GM03348 (cell line): ENCODE measurements at places on chromosomes 2 and 18.

DNA sequence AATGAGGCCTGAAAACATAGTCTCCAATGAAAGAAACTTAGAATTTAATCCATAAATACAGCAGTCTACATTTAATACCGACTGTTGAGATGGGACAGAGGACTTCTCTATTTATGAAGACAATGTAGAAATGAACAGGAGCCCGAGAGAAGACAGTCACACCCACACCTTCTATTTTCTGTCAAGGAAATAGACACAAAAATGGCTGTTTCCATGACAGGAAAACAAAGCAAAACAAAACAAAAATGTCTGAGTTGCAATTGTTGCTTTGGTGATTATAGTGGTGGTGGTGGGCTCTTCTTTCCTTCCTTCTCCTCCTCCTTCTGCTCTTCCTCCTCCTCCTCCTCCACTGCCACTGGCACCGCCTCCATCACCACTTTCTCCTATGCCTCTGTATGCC is 72.3 kb upstream of the CCDC68 start:
- DNase-seq = no peak

- DNase-seq = no peak
These were observed 65.0 kb upstream of the HPCAL1 start for GRCh38 chr2:10237392-10238321.

DNA sequence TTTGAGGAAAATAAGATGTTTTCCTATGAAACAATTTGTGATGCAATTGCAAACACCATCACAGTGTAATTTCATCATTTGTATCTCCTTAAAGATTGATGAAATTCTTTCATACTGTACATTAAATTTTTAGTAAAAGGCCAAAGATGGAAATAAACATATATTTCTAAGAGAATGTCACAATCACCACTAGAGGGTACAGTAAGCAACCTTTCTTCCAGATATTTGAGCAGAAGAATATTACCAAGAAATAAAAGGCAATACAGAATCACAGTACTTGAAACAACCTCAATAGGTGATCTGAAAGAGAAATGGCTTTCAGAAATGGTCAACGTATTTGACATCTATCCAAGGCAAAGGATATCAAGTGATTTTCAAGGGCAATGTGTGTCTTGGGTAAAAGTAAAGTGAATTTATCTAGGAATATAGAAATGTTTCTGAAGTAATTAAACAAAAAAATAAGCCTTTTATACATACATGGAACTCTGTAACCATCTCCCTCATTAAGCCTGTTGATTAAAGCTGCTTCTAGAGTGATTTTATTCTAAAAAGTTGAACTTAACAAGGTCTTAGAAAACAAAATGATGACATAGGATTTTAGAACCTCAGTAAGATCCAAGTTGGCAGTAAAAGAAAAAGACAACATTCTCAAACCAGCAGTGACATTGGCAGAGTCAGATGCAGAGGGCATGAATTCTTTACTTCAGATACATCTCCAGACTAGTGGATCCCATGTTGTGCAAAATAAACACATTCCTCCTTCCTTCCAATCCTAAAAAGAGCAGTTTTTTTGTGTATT is 90.3 kb upstream of the SESTD1 start:
- DNase-seq = peak; percentile 23

DNA sequence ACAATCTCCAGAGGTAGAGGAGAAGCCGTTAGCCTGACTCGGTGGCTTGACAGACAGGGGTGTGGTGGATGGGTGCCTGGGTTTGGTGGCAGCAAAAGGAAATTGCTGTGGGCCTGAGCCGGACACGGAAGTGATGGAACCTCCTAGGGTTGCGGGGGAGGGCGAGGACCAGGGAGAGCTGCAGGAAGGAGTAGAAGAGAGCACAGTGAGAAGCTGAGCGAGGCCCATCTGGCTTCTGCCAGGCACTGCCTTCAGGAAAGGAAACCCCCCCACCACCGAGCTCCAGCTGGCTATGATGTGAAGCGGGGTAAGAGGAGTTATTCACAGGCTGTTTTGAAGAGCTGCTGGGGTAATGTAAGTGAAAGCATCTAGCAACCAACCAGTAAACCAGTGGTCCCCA is 134.6 kb downstream of the TSN start:
- no peak for DNase-seq

- no peak for DNase-seq
These were observed 68.4 kb upstream of the BCL11A start for GRCh38 chr2:60621688-60622429.

DNA sequence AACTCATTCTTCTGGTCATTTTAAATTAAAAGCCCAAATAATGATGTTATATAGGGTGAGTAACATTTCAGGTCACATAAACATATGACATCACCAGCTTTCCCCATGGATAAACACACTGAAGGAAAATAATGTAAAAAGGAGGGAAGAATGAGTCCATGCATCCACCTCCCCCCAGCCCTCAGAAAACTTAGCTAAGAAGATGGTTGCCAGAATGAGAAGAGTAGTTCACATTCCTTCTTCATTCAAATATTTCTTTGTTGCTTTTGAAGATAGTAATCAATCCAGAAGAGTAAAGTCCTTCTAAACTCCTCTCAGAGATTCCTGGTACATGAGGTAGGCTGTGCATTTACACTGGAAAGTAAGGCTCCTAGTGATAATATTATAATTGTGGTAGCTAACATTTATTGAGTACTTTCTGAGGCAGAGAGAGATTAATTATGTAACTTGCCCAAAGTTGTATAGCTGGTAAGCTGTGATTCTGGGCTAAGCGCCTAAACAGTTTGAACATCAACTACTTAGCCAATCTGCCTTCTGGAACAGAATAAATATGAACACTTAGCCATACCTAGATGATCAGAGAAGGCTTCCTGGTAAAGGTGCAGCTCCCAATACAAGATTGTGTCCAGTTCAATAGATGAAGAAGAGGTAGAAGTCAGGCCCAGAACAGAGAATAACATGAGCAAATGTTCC is 256.7 kb upstream of the FN1 start:
- no peak for DNase-seq

GRCh38 chr2:123500988-123501387 is 524.1 kb upstream of the CNTNAP5 start:
- no peak for DNase-seq

DNA sequence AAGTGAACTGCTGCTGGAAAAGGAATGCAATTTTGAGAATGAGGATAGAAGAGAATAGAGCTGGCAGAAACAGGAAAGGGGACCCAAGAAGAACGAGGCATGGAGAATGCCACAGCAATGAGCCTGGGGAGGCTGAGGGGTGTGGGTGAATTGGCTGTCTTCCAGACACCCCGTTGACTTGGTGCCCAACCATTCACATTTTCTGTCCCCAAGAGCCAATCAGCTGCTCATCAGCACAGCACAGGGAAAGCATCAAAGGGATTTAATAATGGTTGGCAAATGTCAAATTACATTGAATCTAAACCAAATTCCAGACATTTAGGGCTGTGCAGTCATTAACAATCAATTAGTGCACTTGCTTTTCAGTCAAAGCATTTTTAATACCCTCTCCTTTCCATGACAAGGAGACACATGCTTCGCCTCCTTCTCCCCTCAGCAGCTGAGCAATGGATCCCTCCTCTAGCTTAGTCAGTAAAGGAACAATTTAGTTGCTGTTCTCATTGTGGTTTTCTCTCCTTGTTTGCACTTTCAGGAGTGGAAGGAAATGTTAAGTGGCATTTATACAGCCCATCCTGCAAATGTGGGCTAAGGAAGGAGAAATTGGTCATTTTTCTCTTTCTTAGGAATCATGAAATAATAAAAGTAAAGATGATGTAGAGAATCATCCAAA is 98.8 kb downstream of the KLF7 start:
- DNase-seq = no peak

DNA sequence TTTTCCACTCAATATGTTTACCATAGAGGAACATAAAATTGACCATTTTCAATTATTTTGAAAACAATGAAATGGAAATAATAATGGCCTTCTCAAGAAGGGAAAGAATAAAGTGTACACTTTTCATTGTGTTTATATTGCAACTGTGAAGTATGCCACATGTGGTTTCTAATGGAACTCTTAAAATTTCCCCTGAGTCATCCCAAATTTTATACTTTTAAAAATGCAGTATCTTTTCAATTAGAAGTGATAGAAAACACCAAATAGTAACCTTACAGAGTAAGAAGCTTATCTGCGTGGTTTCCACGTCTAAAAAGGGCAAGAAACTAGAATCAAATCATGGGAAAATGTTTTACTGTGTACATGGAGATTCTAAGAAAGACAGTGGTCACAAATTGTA is 70.0 kb downstream of the SCG2 start:
- DNase-seq = peak; percentile 33

DNA sequence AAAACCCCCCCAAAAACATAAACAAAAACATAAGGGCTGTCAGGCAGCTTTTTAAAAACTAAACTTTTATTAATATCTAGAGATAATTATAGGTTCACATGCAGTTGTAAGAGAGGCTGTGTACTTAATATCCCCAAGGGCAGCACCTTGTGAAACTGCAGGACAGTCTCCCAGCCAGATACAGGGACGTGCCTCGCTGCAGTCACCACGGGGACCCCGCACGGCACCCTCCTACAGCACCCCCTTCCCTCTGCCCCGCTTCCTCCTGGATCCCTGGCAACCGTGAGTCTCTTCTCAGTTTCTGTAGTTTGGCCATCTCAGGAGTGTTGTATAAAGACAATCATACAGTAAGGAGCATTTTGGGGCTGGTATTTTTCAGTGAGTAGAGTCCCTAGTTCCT is 6.8 kb upstream of the COLEC11 start:
- no peak for DNase-seq

DNA sequence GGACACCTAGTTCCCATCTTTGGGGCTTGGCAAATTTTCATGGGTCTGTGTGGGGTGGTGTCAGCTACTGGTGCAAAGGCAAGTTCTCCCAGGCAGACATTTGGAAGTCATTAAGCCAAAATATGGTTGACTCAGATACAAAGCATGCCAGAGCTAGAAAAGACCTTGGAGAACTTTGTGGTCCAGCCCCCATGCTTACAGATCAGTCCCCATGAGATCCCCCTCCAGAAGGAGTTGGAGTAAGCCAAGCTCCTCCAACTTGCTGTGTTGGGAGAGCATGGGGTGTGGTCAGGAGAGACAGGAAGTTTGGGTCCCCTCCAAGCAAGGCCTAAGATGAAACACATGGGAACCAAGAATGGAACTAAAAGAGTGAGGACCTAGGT is 224.5 kb downstream of the CYP26B1 start:
- DNase-seq = peak; percentile 73

- DNase-seq = no peak
These were observed 38.4 kb downstream of the C1QL2 start for GRCh38 chr2:119119999-119120756.

GRCh38 chr2:43798300-43798699 is 24.5 kb downstream of the DYNC2LI1 start:
- peak; percentile 28 for DNase-seq

DNA sequence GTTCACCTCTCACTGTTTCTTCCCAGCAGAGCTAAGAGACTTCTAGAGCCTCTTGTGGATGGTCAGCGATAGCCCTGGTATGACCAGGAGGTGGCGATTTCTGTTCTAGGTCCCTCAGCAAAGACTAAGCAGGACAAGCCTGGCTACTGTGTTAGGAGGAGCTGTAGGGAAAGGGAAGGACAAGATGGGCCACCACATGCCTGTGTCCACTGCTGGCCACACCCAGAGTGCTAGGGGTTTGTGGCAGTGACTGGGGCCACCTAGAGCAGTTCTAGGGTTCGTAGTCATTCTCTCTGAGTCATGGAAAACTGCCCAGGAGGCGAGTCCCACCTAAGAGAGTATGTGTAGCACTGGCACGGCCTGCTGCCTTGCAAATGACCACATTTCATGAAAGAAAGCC is 179.4 kb downstream of the ALPK2 start:
- DNase-seq = no peak

GRCh38 chr2:41066168-41066567 is 614.3 kb upstream of the SLC8A1 start:
- no peak for DNase-seq
